ENCODE measurements at places on chromosomes 6 and 20.

DNA sequence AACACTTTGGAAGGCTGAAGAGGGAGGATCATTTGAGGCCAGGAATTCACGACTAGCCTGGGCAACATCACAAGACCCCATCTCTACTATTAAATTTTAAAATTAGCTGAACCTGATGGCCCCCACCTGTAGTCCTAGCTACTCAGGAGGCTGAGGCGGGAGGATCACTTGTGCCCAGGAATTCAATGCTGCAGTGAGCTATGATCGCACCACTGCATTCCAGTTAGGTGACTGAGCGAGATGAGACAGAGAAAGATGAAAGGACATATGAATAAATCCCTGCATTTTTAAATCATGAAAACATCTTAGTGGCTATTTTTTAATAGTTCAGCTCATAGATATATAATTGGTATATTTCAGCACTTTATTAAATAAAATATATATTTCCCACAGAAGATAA is 93.8 kb downstream of the GPR63 start:
- DNase-seq = no peak

DNA sequence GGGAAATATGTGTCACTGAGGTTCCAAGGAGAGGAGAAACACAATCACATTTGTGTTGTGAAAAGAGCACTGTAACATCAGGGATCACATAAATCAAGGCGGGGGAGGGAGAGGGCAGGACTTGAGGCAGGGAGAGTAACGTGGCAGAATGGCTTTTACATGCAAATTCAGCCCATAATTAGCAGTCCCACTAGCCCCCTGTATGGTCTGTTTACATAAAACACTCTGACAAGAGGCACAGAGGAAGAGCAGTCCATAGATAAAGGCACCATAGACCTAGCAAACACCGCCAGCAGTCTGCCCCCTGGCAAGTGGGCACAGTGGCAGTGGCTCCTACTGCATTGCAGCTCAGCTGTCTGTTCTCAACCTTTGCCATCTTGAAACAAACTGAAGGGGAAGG is 82.7 kb downstream of the LYRM2 start:
- peak; percentile 78 for DNase-seq

- no peak for DNase-seq
Measured at GRCh38 chr6:139534472-139535115, 160.1 kb upstream of the CITED2 start.

DNA sequence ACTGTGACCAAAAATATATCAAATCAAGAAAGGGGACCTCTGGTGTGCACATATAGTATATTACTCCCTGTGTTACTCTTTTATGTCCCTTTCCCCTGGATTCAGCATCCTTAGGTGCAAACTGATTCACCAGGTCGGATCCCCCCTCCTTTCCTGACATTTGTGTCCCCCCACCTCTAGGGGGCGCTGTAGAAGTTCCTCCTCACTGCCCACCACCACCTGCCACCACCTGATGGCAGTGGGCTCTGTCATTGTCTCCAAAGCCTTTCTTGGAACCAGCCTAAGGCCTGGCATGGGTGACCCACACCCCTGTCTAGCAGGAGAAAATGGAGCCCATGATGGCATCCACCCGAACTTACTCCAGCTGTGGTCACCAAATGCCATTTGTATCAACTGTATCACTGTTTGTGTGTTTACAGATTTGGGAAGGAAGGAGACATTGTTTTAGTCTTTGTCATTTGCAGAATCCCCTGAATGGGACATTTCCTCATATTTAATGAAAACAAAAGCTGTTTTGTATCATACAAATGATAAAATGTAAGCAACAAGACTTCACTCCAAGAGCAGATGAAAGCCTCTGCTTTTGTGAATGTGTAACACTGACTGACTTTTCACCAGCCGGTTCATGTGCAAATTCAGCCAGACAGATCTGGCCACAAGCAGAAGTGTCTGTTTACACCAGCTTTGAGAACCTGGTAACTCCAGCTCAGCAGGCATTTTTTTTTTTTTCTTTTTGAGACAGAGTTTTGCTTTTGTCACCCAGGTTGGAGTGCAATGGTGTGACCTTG is 66.2 kb downstream of the ARMC2 start:
- peak; percentile 74 for DNase-seq

DNA sequence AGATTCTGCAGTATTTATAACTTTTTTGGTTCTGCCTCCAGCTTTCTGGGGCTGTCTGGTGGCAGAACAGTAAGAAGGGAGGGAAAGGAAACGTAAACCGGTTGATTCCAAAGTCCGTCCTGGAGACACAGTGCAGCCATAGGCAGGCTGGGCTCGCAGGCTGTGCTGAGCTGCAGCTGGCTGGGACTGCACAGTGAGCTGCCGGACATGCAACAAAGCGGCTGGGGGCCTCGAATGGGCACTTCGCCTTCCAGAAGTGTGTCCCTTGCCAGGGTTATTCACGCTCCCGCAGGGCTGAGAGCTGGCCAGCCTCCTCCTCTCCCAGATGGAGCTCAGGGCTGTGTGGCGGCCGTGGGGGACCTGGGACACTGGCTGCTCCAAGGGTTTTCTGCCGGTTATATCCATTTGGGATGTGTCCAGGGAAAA is 78.1 kb upstream of the CD93 start:
- DNase-seq = no peak

Measured in HAP-1 (cell line).